ENCODE measurements at places on chromosomes 5 and 9.

- DNase-seq = no peak
These were observed 340.6 kb upstream of the DAB2 start for GRCh38 chr5:39765366-39765765.

GRCh38 chr5:54049144-54049543 is 261.2 kb downstream of the ARL15 start:
- no peak for DNase-seq

- DNase-seq = no peak
These were observed 93.0 kb downstream of the MAMDC2 start for GRCh38 chr9:70136632-70137031.

DNA sequence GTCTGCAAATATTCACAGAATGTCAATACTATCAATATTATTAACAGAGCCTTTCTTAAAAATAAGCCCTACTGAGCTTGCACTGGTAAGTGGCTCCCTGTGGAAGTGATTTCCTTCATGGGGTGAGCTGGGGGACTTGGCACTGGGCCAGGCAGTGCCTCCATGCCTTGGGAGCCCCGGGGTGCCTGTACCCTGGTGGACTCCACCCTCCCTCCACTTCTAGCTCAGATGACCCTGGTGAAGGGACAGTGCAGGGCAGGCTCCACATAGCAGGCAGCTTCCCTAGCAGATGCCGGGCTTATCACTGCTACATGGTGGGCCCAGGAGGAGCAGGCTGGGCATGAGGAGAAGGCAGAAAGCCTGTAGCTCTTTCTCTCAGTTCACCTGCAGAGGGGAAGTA is 119.2 kb downstream of the DCP2 start:
- no peak for DNase-seq

GRCh38 chr9:114662081-114662989 is 4.7 kb upstream of the TEX53 start:
- peak; percentile 31 for DNase-seq

Data from stimulated activated CD8-positive, alpha-beta memory T cell treated with anti-CD3 and anti-CD28 coated beads, Interleukin-2, amount 100 ng/mL, for 1 hour (primary cell).